ENCODE measurements at places on chromosomes 12 and 14.

DNA sequence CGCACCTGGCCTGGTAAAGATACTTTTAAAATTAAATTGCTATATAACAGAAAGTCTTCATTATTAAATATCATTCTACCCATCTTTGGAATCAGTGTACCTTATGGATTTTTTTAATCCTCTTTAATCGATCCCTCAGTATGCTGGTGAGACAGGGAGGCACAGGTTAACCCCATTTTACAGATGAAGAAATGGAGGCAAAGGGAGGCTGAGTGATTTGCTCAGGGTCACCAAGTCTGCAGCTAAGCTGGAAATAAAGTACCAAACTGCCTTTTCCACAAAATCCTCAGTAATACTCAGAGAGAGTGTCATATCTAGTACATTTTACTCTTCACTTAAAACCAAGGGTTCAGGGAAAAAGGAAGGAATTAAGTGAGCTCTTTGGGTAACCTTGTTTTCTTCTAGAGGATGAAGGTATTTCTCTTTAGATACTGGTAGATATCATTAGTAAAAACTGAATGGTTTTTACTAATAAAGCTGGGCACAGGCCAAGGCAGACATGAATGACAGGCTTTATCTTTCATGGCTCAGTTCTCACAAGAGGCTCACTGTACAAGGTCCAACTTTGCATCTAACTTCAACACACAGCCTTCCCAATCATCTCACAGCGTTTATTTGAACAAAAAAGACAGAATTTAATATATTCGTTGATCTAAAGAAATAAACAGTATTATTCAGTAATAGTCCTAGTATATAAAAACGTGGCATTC lies 35.3 kb upstream of the TTC7B start:
- no peak for DNase-seq

DNA sequence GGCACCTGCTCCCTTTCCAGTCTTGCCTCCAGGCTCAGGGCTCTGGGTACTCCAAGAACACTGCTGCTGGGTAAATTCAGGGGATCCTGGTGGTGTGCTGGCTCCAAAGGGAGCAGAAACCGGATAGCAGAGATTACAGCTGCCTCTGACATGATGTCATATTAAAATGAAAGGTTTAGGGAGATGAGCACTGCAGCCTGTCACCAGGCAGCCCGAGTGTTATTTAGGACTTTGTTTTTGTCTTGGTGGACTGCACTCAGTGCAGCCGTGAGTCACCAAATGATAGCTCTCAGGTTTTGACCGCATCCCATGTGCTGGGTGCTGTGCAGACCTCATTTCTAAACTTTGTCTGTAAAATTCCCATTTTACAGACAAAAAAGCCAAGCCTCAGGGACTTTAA lies 266.0 kb upstream of the CRY1 start:
- no peak for DNase-seq

DNA sequence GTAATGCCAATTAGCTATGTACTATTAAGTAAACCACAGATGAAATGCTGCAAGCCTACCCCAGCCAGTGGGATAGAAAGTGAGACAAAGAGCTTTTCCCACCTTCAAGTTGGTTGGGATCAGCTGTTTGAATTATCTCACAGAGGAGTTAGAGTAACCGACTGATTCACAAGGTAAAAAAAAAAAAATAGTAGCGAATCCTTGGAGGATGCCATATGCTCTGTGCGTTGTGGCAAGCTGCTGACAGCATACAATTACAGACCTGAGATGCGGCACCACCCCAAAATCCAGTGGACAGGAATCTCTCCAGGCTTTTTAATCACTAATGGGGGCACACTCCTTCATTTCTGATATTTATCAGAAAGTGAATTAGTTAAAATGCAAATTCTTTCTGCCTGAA lies 157.0 kb upstream of the RMST start:
- DNase-seq, result no peak

DNA sequence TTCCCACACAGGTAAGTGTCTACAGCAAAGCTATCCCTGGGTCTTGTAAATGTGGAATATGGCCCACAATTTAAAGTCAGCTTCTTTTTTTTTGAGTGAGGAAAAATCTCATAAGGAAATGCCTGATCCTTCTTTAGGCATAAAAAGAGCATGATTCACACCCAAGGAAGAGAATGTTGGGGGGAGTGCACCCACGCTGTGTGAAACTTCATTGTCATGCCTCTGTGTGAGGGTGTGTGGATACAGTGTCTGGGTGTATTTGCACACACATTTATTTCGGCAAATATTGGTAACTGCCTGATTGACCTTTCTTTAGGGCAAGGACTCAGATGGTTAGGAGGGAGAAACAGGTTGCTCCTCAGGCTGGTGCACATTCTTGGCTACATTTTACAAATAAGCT lies 196.8 kb upstream of the STXBP6 start:
- DNase-seq, result no peak

DNA sequence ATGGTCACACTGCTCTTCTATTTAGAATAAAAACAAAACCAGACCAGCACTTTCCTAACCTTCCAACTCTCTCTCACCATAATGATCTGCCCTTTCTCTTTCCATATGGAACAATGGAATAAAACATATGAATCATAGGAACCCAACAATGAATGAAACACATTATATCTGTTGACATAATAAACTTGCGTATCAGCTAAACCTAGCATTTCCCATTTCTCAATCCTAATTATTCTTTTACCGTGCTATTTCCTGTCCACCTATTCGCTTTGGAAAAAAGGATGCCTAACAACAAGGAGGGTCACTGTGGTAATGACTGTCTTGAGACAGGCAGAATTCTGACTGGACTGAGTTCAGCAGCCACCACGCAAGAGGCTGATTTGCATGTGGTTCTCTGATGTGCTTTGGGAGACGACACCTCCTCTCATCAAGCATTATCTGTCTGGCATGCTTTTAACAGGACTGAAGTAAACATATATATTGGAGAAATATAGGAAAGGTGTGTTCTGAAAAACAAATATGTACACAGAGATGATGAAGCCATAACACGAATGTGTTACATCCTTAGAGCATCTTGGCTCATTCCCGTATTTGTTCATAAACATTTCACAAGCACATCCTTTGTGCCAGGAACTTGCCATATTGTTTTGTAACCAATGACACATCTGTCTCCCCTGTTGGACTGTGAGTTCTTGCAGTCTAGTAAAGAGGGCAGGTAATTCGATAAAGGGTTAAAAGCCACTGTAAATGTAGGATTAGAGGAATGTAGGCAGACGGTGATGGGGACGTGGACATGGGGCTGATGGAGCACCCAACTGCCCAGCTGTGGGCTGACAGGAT lies 87.7 kb downstream of the PTPRB start:
- peak; percentile 8 for DNase-seq

- no peak for DNase-seq
These were observed 745 bp downstream of the TRHDE start for GRCh38 chr12:72272731-72273498.

DNA sequence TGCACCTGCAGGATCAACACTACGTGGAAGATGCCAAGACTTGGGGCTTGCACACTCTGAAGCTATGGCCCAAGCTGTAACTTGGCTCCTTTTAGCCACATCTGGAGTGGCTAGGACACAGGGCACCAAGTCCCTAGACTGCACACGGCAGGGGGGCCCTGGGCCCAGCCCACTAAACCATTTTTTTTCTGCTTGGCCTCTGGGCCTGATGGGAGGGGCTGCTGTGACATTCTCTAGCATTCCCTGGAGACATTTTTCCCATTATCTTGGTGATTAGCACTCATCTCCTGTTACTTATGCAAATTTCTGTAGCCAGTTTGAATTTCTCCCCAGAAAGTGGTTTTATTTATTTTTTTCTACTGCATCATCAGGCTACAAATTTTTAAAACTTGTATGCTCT lies 1080.7 kb downstream of the LRFN5 start:
- DNase-seq, result no peak

DNA sequence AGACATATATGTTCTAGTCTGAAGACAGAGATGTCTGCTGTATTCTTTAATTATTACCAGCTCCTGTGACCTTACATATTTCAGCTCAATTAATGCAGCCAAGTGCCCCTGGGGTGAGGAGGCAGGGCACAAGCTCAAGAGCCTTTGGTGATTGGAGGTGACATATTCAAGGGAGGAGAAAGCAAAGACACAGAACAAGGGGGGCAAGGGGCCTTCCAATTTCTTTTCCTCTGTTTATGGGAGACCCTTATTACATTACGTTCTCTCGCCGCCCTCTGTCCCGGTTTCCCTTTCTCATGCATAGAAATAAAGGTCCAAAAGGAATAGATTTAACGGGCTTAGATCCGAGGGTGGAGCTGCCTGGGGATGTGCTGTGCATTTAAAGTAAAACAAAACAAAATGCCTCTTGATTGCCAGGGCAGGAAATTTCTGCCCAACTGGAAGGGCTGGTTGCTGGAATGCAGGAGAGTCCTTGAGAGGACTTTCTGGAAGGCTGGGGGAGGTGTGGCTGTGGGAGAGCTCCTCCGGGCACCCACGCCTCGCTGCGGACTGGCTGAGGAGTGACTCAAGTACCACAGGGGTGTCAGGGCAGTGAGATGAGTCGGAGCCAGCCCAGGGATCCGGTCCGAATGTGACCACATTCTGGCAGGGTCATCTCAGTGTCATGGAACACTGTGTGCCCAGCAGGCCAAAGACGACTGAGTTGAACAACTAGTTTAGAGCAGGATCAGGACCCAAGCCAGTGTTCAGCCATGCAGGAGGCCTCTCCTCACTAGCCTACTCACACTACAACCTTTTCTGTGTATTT lies 32.1 kb upstream of the GSG1 start:
- peak; percentile 73 for DNase-seq

- no peak for DNase-seq
These were observed 295.0 kb upstream of the MGAT4C start for GRCh38 chr12:86551146-86551571.

DNA sequence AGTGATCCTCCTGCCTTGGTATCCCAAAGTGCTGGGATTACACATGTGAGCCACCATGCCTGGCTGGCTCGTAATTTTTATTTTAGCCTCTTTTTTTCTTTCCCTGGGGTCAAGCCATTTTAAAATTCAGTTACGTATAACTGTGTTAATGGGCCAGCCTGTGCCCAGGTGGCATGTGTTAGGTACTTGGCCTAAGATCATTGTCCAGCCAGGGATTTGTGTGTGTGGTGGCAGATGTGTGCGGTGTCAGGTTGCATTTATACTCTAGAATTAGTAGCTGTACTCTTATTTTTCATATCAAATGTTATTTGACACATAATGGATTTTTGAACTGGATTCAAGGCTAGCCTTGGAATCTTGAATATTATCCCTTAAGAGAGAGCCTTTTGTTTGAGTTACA lies 69.3 kb downstream of the FBXO34 start:
- no peak for DNase-seq

- no peak for DNase-seq
These were observed 86.0 kb downstream of the SLCO1A2 start for GRCh38 chr12:21248679-21249078.

DNA sequence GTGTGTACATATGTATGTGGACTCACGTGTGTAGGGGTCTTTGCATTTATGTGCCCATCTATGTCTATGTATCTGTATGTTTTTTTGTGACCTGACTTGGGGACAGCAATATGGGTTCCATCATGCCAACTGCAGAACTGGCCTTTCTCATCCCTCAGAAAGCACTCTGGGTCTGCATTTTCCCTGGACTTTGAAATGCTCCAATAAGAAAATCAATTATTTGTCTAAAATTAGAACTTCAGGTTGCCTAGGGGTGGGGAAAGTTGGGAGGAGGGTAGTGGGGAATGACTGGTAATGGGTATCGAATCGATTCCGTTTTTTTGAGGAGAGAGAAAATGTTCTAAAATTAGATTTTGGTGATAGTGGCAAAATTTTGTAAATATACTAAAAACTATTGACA lies 140.8 kb upstream of the NOS1 start:
- no peak for DNase-seq

GRCh38 chr12:121107681-121108080 lies 25.0 kb upstream of the P2RX7 start:
- no peak for DNase-seq

DNA sequence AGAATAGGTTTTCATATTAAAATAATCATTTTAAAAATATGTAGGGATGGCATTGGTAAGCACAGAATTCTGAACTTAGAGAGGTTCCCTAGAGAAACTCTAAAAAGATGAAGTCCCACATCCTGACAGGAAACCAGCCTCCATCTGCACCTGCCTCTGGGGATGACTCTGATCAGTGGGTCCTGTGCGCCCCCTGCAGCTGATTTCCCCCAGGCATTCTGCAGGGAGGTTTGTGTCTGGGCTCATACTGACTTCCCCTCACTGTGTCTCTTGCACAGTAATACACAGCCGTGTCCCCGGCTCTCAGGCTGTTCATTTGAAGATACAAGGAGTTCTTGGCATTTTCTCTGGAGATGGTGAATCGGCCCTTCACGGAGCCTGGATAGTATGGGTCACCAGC lies 602.9 kb downstream of the TMEM121 start:
- no peak for DNase-seq

DNA sequence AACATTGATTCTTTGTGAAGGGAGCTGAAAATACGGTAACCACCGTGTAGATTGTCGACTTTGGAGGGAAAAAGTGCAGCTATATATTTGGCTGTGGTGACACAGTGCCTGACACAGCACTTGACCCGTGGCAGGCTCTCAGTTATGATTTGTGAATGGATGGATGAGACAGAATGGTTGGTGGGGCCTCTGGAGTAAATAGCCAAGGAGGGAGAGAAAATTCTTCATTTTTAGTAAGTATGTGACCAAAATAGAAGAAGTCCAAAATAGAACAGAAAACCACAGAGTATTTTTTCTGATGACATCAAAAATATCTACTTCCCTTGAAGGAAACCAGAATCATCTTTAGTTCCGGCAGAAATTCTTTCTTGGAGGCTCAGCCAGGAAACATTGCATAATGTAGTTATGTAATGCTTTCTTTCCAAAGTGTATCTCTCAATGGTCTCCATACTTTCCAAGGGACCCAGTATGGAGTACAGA lies 82.0 kb upstream of the WSCD2 start:
- DNase-seq, result no peak

GRCh38 chr12:6981152-6982052 lies 10.7 kb downstream of the EMG1 start:
- DNase-seq, result no peak

DNA sequence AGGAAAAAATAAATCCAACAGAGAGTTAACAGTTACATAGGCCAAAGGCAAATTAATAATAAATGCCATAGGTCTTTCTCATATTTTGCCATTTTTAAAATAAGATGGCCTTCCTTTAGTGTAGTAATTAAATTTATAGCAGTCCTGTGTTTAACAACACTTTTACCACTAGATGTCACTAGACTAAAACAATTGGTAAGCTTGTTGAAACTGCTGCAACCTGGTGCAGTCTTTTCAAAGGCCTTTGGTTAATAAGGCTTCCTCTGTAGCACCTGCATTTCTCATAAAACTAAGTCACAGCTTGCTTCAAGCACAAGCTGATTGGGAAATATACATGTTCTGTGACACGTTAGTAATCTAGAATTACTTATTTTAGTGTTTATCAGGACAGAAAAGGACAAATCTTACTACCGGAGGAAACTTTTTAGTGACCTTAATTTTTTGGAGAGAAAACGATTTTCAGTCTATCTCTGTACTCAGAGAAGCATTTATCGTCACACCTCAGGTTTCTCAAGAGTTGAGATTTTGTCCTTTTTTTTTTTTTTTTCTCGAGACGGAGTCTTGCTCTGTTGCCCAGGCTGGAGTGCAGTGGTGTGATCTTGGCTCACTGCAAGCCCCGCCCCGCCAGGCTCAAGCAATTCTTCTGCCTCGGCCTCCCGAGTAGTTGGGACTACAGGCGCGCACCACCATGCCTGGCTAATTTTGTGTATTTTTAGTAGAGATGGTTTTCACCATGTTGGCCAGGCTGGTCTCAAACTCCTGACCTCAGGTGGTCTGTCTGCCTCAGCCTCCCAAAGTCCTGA lies 20.0 kb downstream of the BORCS5 start:
- DNase-seq, result peak; percentile 55

GRCh38 chr14:74574706-74575105 lies 37.3 kb downstream of the LTBP2 start:
- no peak for DNase-seq

GRCh38 chr12:67645601-67646000 lies 2.9 kb upstream of the DYRK2 start:
- no peak for DNase-seq

All from AG09309 (cell line).